ENCODE measurements at places on chromosomes 1 and 21.

- DNase-seq = no peak
These were observed 2.7 kb downstream of the IFNAR2 start for GRCh38 chr21:33232291-33233034.

GRCh38 chr1:108852221-108852975, 4.5 kb downstream of the AKNAD1 start:
- DNase-seq = no peak

- no peak for DNase-seq
These were observed 62.7 kb upstream of the ATP1B1 start for GRCh38 chr1:169043823-169044222.

DNA sequence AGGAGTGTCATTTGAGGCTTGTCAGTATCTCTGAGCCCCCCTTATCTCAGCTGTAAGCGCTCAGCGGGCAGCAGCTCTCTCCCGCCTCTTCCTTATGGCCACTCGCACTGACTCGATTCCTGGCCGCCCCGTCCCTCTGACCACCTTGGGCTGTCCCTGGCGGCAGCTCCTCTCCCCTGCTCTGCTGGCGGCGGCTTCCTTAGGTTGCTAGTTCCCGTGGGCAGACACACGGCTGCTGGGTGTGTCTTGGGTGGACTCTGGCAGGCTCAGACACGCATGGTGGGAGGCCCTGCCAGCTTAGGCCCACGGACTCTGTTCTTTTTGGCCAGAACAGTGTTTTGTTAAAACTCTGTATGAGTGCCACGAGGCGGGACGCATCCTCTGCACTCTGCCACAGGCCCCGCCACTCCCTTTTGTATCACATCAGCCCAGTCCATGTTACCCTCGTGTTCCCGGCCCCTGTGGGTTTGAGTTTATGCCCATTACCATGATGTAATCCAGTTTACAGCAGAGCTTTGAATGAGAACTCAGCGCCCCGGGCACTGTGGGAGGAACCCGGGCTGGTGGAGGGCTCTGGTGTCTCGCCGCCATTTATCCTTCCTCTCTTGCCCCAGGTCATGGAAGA, 45.9 kb downstream of the COQ8A start:
- no peak for DNase-seq

DNA sequence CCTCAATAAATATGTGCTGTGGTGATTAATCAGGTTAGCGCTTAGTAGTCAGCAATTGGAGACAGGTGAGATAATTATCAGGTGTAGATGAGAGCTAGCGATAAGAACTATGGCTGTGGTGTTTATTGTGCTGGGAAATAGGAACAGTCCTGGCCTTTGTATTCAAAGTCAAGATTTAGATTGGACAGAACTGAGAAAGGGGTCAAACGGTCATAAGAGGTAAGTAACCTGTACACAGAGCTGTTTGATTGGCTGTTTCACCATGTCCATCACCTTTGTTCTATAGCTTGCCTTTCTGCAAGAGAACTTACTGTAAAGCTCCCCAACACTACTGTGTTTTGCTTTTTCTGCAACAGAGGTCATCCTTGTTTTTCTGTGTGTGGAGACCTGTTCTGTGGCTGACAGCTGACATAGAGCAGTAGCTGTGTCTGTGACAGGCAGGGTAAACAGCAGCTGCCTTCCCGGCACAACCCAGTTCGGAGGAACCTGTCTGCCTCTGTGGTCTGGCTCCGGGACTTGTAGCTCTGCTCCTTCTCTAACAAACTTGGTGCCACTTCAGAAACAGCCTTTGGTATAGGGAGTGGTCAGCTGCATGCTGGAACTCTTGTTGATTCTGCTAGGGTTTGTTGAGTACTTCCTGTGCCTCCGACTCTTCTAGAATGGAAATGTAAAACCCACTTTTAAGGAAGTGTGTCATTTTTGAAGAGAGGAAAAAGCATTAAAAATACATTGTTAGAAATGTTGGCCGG, 21.1 kb upstream of the CDC42 start:
- DNase-seq = no peak

- no peak for DNase-seq
These were observed 133.0 kb upstream of the SPAG17 start for GRCh38 chr1:118317842-118318614.

Measured in stimulated activated CD8-positive, alpha-beta memory T cell treated with anti-CD3 and anti-CD28 coated beads, Interleukin-15, amount 100 ng/mL, for 1 hour (primary cell).